Panc1 (cell line): ENCODE measurements at places on chromosomes 1 and 21.
A peak's percentile ranks its signal among the peaks of the same experiment; 100 is the strongest.

- DNase-seq, result no peak
Observed at GRCh38 chr1:193613041-193613440, 426.6 kb upstream of the B3GALT2 start.

DNA sequence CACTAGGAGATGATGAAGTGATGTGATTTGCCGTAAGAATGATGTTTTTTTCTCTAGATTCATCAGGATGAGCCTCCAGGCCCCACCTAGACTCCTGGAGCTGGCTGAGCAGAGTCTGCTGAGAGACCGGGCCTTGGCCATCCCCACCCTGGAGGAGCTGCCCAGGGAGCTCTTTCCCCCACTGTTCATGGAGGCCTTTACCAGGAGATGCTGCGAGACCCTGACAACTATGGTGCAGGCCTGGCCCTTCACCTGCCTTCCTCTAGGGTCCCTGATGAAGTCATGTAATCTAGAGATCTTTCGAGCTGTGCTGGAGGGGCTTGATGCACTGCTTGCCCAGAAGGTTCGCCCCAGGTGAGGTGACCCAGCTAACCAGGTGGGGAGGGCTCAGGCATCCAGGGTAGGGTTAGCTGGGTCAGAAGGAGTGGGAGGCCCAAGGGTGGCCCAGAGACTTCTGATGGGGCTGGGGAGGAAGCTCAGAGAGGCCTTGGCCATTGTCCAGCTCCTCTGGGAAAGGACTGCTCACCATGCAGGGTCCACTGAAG lies 1.3 kb downstream of the PRAMEF12 start:
- no peak for DNase-seq

- no peak for DNase-seq
Observed at GRCh38 chr21:33025106-33025488, 638 bp upstream of the OLIG2 start.

GRCh38 chr1:205519541-205520131 lies 15.2 kb downstream of the CDK18 start:
- no peak for DNase-seq

DNA sequence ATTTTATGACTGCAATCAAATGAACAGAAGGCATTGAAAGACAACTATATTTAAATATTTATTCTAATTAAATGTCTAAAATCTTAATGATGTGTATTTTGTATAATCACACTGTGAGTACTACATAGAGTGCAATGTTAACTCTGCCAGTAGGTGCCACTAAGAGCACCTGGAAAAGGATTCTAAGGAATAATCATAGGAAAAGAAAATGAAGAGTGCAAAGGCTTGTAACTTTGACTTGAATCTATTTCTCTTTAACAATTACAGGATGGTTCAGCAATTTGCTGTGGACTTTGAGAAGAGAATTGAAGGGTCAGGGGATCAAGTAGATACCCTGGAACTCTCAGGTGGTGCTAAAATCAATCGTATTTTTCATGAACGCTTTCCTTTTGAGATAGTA lies 200.4 kb downstream of the DNM3 start:
- peak; percentile 18 for DNase-seq
